Activated naive CD4-positive, alpha-beta T cell treated with anti-CD3 and anti-CD28 coated beads, Interleukin-2, amount 10 ng/mL, durations not matched to agents 7 days and 5 days (primary cell): ENCODE measurements at places on chromosomes 1 and 21.

DNA sequence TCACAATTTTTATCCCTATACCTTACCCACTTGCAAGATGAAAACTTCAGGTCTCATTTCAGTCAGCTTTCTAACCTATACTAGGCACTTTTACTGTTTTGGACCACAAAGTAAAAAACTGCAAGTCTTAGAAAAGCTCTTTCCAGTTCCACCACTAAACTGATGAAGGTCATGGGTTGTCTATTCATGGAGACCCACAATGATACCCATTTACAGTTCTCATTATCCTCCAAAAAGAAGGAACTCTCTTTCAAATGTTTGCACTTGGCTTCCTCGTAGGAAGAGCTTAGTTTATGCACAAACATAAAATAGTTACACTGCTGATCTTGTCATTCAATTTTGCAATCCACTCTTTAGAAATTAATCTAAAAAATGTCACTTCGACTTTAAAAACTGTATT, 9.3 kb downstream of the ZNF281 start:
- no peak for DNase-seq

DNA sequence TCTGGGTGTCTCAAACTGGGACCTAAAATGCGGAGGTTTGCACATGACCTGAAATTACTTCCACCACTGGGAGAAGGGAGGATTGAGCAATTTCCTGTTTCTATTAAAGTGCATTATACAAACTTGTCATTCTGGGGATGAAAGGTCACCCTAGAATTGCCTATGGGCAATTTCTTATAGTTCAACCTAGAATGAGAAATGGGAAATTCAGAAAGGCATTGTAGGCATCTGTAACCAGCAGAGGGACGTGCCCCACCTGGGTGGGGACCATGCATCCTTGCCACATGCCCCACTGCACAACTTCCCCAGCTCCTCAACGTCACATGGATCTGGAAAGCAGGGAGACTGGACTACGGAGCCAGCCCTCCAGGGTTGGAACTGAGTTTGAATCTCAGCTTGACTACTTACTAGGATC, 47.0 kb downstream of the MRPL39 start:
- no peak for DNase-seq

DNA sequence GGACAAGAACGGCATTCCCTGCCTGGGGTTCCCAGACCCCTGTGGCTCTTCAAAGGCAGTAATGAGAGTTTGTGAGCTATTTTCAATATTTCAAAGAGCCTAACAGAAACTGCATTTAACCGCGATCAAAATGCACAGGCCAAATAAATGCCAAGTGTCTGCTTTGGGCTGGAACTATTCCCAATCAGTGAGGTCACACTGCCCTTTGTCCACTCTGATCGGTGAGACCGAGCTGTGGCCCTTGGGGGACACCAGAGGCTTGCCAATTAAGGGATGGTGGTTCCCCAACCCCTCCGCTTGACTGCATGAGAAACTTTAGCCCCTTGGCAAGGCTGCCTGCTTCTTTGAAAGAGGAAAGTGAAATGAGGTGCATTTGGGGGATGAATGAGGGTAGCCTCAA, 20.3 kb downstream of the CSMD2 start:
- DNase-seq = no peak

DNA sequence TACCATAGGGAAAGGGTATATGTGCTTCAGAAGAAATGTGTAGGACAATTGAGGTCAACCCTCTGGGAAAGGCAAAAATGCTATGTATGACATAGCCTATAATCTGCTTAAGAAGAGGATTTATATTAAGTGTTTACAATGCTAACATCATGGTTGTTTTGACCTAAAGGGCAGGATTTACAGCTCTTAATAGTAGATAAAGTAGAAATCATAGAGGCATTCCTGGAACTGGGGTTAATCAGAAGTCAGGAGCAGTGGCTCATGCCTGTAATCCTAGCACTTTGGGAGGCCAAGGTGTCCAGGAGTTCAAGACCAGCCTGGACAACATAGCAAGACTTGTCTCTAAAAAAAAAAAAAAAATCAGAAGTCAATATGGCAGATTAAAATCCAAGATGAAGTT, 8.7 kb upstream of the RPL11 start:
- DNase-seq = no peak

GRCh38 chr21:18449605-18450550, 46.3 kb upstream of the TMPRSS15 start:
- DNase-seq = no peak

DNA sequence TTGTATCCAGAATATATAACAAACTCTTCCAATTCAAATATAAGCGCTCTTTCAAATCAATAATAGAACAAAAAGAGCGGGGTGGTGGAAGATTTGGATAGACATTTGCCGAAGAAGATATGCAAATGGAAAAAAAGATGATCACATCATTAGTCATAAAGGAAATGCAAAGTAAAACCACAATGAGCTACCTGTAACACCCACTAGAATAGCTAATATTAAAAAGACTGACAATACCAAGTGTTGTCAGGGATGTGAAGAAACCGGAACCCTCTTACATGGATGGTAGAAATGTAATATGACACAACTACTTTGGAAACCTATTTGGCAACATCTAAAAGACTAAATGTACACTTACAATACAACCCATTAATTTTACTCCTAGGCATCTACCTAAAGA, 5.7 kb upstream of the TRAF5 start:
- DNase-seq = no peak

DNA sequence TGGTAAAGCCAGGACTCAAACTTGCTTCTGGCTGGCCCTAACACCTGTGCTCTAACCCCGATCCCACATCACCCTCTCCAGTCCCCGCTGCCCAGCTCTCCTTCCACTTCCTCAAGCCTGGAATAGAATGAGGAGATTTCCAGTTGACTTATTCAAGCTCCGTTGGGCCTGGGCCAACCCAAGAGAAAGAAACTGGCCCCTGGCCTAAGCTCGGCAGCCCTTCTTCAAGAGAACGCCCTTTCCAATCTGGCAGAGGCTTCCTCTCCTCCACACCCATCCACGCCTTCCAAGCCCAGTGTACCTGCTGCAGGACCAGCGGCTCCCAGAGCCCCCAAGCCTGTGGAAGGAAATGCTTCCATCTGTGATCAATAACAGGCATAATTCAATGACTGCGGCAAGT, 51.9 kb downstream of the LRRN2 start:
- DNase-seq = no peak

DNA sequence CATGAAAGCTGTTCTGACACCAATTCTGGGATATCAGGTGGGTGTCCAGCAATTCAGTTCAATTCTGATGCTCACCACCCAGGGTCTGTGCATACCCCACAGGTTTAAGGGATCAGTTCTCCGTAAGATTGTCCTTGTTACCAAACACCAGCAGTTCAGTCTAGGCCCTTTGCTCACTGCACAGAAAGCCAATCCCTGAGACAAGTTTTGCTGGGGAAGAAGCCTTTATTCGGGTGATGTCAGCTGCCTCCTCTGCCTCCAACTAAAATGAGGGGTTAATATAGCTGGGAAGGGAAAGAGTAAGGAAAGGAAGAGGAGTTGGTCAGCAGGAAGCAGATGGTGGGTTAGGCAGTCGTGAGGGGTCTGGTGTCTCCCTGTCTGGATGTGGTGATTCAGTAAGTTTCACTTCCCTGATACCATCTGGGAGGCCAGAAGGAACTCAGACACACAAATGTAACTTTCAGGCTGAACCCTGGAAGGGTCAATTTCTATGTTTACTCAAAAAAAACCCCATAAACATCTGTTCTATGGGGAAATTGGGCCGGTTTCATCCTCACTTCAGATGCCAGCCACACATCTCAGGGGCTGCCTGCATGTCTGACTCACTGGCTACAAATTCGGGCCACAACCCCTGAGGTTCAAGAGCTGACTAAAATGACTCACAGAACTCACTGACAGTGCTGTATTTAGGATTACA, 83.3 kb upstream of the PGBD5 start:
- DNase-seq = no peak
